ENCODE measurements at places on chromosomes 3 and 15.

DNA sequence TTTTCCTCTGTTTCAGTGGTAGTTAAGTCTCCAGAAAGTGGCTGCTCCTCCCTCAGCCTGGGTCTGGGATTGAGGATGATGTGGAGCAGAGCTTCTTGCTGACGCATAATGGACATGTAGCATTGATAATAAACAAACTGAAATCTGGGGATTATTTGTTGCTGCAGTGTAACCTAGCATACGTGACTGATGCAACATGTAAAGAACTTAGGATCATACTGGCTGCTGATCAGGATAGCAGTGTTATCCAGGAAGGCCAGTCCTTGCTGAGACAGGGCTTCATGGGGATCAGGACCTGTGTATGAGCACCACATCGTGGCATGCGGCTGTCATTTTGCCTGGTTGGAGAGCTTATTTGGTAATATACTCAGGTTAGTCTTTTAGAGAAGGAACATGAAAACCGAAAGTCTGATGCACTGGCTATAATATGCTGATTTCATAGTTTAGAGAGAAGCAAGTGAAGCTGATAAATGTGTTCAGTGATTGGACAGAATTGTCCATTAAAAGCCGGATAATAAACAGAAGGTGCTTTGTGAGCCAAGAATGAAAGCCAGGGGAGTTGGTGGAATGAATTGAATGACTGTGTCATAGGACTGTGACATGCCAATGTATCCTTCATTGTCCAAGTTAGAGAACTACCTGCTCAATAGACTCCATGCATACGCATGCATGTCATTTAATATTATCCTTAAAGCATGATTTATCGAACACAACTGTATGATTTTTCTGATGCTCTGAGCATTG, 4.1 kb downstream of the MINAR1 start:
- DNase-seq: no peak

DNA sequence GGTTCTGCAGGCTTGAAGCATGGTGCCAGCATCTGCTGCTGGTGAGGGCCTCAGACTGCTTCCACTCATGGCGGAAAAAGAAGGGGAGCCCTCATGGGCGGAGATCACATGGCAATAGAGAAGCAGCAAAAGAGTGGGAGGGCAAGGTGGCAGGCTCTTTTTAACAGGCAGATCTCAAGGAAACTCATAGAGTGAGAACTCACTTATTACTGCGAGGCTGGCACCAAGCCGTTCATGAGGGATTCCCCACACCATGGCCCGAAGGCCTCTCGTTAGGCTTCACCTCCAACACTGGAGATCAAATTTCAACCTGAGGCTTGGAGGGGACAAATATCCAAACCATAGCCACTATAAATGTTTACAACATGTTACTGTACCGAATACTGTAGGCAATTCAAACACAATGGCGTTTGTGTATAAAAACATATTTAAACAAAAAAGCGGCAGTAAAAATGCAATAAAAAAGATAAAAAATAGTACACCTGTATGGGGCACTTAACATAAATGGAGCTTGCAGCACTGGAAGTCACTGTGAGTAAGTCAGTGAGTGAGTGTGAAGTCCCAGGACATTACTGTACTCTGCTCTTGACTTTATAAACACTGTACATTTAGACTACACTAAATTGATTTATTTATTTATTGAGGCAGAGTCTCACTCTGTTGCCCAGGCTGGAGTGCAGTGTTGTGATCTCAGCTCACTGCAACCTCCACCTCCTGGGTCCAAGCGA, 18.8 kb upstream of the MOBP start:
- DNase-seq: no peak

DNA sequence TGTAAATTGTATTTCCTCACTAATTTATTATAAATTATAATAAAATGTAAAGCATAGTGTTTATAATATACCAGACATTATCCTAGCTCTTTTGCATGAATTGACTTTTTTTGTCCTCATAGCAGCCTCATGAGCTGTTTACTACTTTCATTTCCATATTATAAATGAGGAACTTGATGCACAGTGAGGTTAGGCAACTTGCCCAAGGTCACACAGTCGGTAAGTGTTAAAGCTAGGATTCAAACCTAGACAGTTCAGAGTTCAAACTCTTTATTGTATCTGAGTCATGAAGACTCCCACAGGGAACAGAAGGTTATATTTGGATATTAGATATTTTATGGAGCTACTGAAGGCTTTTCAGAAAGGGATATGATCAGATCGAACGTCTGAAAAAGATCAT, 322.2 kb upstream of the SATB1 start:
- DNase-seq: no peak

- no peak for DNase-seq
Measured at GRCh38 chr3:16211176-16211904, 36.9 kb downstream of the GALNT15 start.

DNA sequence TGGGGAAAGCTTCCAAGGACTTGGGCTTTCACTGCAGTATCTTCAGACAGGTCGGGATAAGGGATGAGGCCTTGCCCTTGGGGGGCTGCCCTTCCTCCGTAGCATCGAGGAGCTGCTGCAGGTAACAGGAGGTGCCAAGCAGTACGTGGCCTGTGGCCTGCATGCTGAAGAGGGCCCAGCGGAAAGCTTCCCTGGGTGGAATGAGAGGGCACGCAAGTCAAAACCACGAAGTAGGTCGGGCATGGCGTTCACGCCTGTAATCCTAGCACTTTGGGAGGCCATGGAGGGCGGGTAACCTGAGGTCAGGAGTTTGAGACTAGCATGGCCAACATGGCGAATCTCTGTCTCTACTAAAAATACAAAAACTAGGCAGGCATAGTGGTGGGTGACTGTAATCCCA, 12.9 kb downstream of the CIDEC start:
- DNase-seq: no peak

- no peak for DNase-seq
Measured at GRCh38 chr3:36060950-36061349, 319.4 kb upstream of the STAC start.

DNA sequence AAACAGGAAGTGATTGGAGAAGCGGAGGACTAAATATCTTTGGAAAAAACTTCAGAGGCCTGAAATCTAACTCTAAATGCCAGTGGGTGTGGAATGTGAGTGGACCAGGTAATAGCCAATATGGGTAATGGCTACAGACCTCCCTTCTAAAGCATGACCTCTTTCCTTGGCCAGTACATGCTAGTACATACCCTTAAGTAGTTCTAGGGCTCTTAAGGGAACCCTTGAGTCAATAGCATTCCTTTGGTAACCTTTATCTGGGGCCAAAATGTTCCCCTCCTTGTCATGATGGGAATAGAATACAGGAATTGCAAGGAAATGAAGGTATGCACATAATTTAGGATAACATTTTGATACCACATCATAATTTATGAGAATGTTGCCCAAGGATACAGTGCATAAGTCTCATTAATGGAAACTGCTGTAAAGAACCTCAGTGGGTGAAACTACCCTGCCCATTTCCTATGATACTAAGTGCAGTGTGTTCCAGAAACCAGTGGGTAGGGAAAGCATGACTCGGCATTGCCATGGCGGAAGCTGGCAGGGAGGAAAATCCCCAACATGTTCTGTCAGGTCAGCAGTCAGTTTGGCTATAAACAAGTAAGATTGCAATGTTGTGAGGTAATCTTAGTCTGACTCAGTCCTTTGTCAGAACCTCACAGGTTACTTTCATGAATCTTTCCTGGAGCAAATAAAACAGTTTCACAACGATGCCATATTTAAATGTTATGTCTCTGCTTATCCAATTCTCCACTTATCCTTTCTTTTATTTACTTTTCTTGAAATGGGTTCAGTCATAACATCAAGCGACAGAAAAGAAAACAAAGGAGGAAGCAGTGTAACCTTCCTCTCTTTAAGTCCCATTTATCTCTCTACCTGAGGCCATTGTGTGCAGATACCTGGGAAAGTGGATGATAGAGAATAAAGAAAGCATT, 23.5 kb upstream of the RAP2B start:
- no peak for DNase-seq

DNA sequence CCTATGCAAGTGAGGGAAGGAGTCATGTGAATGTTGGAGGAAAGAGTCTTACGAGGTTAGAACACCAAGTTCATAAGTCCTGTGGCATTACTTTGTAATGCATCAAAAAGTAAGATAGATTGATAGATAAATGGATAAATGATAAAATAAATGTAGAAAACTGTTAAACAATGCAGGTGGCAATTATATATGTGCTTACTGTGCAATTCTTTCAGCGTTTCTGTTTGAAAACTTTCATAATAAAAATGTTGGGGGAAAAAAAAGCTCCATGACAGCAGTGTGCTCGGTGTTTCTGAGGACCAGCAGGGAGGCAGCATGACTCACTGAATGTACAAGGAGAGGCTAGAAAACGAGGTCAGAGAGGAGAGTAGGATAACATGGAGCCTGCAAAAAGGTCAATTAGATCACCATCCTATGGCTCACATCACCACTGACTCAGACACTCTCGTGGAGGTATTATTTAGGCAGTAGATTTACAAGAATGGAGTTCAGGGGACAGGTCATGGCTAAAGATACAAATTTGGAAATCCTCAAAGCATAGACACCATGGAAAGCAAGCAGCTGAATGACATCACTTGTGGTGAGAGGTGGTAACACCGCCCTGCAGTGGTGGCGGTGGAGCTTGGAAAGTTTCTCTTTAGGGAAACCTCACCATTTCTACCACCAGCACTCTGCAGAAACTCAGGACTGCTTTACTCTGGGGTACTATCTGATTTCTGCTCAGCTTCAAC, 219.8 kb downstream of the CTNNB1 start:
- DNase-seq: peak; percentile 11

DNA sequence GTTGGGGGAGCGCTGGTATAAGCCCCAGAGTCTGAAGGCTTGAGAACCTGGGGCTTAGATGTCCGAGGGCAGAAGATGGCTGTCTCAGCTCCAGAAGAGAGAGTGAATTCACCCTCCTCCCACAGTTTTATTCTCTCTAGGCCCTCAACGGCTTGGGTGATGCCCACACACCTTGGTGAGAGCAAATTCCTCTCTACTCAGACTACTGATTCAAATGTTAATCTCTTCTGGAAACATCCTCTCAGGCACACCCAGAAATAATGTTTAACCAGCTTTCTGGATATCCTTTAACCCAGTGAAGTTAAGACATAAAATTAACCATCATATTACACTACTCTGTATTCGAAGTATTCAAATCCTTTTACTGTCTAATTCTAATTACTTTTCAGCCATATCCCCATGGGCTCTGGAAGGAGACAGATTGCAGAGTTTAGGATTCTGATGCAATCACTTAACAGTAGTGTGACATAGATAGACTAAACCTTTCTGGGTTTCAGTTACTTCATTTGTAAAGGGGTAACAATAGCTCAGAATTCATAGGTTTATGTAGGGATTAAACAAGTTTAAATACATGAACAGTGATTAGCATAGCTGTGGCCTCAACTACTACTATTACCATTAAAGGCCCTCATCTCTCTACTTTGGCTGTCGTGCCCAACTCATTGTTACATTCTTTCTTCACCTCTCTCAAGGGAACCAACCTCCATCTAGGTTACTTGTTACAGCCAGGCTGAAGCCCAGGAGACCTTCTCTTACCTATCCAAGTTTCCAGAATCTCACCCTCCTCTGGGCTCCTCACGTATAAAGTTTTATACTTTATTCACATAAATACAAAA, 25.7 kb upstream of the ANO10 start:
- DNase-seq: no peak

All from stimulated activated CD8-positive, alpha-beta memory T cell treated with anti-CD3 and anti-CD28 coated beads, Interleukin-7, amount 100 ng/mL, for 1 hour (primary cell).